Activated T-cell treated with anti-CD3 and anti-CD28 coated beads for 24 hours (primary cell): ENCODE measurements at places on chromosomes 1 and 21.

GRCh38 chr1:115805597-115805996 is 35.3 kb downstream of the NHLH2 start:
- DNase-seq, result no peak

GRCh38 chr1:38138498-38139233 is 92.1 kb upstream of the POU3F1 start:
- no peak for DNase-seq

GRCh38 chr1:205939690-205940330 is 3.4 kb downstream of the SLC26A9 start:
- DNase-seq, result no peak

GRCh38 chr1:36513676-36514473 is 31.2 kb upstream of the CSF3R start:
- no peak for DNase-seq

DNA sequence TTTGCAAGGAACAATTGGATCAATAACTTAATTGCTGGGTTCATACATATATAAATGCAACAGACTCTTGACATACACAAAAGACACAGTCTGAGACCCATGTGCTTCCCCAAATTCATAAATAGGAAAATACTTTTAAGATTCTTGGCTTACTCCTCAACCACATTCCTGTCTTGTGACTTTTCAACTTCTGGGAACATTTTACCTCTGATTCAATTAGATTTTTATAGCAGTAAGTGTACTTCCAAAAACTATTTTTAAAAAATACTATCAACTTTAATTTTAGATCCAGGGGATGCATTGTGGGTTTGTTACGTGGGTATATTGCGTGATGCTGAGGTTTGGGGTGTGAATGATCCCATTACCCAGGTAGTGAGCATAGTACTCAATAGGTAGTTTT is 406.7 kb downstream of the RPS6KC1 start:
- DNase-seq, result no peak

GRCh38 chr1:226400519-226401354 is 7.2 kb downstream of the PARP1 start:
- DNase-seq, result no peak

- no peak for DNase-seq
Measured at GRCh38 chr1:3013371-3014049, 7.8 kb upstream of the ACTRT2 start.

GRCh38 chr1:156458181-156458503 is 42.4 kb downstream of the MEF2D start:
- DNase-seq, result no peak

DNA sequence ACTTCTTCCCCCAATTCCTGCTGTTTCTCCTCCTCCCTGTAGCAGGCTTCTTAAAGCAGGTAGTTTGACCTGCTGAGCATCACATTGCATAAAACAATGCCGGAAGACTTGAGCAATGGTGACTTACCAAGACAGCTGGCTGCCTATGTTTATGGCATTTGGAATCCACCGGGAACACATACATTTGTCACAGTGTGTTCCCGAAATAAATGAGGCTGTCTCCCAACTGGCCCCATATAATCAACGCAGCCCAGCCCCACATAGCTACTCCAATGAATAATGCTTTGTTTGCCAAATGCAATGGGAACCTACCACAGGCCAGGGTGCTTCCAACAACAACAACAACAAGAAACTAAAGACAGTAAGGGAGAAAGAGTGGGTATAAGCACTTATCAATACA is 186.1 kb upstream of the MAP1LC3C start:
- no peak for DNase-seq

DNA sequence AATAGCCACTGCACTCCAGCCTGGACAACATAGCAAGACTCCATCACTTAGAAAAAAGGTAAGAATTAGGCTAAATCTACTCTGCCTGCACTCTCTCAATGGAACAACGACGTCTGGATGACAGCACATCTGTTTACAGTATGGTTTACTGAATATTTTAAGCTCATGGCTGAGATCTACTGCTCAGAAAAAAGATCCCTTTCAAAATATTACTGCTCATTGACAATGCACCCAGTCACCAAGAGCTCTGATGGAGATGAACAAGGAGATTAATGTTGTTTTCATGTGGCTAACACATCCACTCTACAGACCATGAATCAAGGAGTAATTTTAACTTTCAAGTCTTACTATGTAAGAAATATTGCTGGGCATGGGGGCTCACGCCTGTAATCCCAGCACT is 58.0 kb downstream of the SLC27A3 start:
- DNase-seq, result no peak

- no peak for DNase-seq
Measured at GRCh38 chr1:220902916-220903315, 23.7 kb downstream of the HLX start.
